Naive thymus-derived CD4-positive, alpha-beta T cell (primary cell): ENCODE measurements at places on chromosomes 11 and 22. TPM values are rescaled to one million over a fixed set of nuclear protein-coding genes. Genes with fewer than 3 reads are reported as not detected.

DNA sequence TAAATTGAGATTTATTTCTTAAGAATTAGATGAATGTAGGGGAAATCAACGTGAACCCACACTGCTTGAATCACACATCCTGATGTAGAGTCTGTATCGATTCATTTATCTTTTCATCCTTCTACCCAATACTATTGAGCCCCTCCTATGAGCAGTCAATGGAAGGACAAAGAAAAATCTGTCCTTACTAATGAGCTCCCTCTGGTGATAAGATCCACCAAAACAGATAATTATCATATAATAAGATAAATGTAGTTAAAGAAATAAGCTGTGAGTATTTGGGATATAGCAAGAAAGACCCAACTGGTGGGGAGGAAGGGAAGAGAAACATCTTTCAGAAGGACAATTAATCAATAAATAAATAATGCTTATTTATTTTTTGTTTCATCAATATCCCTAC lies 385.1 kb upstream of the CCDC90B start:
- H3K36me3 ChIP-seq: no peaks in the 10 kb centered on the region
- H3K27ac ChIP-seq: no peak overlapping the region
- H3K4me1 ChIP-seq: no peaks in the 10 kb centered on the region
- no peak for DNase-seq

- H3K27me3 ChIP-seq: no peaks in the 10 kb centered on the region
- peak overlapping the region; percentile 91 for H3K27ac ChIP-seq
- H3K4me1 ChIP-seq: peaks cover 16% of the 10 kb centered on the region
Observed at GRCh38 chr11:113315811-113316210, 1.4 kb downstream of the TTC12 start.

GRCh38 chr11:126115816-126116331 lies 53.2 kb upstream of the CDON start:
- no peak overlapping the region for H3K27ac ChIP-seq
- H3K4me3 ChIP-seq: no peak overlapping the region
- H3K36me3 ChIP-seq: no peaks in the 10 kb centered on the region
- H3K27me3 ChIP-seq: no peaks in the 10 kb centered on the region
- no peak for DNase-seq
- H3K4me1 ChIP-seq: no peaks in the 10 kb centered on the region

GRCh38 chr11:73866586-73866996 lies 10.1 kb downstream of the COA4 start:
- no peak for DNase-seq
- no peaks in the 10 kb centered on the region for H3K27me3 ChIP-seq
- H3K27ac ChIP-seq: no peak overlapping the region
- no peaks in the 10 kb centered on the region for H3K4me1 ChIP-seq
- no peaks in the 10 kb centered on the region for H3K36me3 ChIP-seq
- no peak overlapping the region for H3K4me3 ChIP-seq

GRCh38 chr11:118673361-118674081 lies 5.9 kb downstream of the TREH start:
- no peak for DNase-seq
- no peaks in the 10 kb centered on the region for H3K4me1 ChIP-seq
- no peaks in the 10 kb centered on the region for H3K27me3 ChIP-seq
- no peak overlapping the region for H3K4me3 ChIP-seq

- no peak overlapping the region for H3K4me3 ChIP-seq
- no peak overlapping the region for H3K27ac ChIP-seq
- DNase-seq: no peak
- no peaks in the 10 kb centered on the region for H3K36me3 ChIP-seq
- no peaks in the 10 kb centered on the region for H3K4me1 ChIP-seq
- peaks cover 7% of the 10 kb centered on the region for H3K27me3 ChIP-seq
Observed at GRCh38 chr11:120357620-120358019, 21.4 kb downstream of the ARHGEF12 start.

- H3K4me1 ChIP-seq: no peaks in the 10 kb centered on the region
- H3K27ac ChIP-seq: no peak overlapping the region
- no peak overlapping the region for H3K4me3 ChIP-seq
- H3K27me3 ChIP-seq: no peaks in the 10 kb centered on the region
- no peaks in the 10 kb centered on the region for H3K36me3 ChIP-seq
Observed at GRCh38 chr11:129605815-129606214, 209.8 kb upstream of the TMEM45B start.

- H3K4me3 ChIP-seq: no peak overlapping the region
- DNase-seq: no peak
- H3K4me1 ChIP-seq: peaks cover 3% of the 10 kb centered on the region
- H3K27ac ChIP-seq: no peak overlapping the region
- H3K36me3 ChIP-seq: no peaks in the 10 kb centered on the region
Observed at GRCh38 chr11:61174273-61174672, 13.0 kb upstream of the VPS37C start.

DNA sequence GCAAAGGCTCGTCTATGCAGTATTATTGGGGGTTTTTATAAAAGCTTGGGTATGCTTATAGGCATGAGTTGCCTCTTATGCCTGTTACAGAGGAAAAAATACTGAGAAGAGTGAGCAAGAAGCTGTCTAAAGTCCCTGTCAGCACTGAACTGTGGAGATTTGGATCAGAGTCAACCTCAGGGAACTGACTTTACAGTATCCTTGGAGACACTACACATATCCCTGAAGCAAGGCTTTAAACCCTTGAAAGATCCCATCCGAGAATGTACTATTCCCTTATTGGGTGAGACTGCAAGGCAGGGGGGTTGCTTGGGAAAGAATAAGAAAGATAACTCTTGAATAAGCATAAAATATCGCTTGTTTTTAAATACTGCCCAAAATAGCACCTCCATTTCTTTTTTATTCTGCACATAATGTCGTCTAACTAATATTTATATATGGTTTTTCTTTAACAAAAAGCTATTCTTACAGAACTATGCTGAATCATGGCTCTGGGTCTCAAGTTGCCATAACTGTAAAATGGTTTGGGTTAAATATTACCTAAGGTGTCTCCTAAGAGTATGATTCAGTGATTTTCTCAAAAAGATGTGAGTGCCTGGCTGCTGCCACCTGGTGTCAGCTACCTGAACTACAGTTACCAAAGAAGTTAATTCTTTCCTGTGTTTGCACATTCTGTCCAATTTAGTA lies 1062.8 kb downstream of the DLG2 start:
- no peaks in the 10 kb centered on the region for H3K36me3 ChIP-seq
- H3K4me3 ChIP-seq: no peak overlapping the region
- H3K4me1 ChIP-seq: no peaks in the 10 kb centered on the region
- no peak for DNase-seq

DNA sequence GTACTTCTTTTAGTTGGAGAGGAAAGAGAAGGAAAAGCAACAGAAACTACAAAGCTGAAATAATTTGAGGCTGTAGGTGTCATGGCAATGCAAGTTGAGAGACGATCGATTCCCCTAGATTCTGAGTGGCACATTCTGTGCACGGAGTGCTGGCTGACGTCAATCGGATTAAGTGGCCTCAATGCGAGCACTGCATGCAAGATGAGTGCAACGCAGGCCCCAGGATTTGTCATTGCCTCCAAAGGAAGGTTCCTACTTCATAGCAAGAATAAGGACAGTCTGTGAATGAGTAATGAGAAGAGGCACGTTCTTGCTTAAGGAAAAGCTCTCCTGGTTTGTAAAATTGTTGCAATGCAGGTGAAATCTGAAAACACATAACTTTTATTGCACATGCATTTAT lies 892.4 kb downstream of the KCNA4 start:
- H3K4me3 ChIP-seq: no peak overlapping the region
- no peaks in the 10 kb centered on the region for H3K36me3 ChIP-seq
- DNase-seq: no peak
- no peak overlapping the region for H3K27ac ChIP-seq
- H3K27me3 ChIP-seq: no peaks in the 10 kb centered on the region
- no peaks in the 10 kb centered on the region for H3K4me1 ChIP-seq

DNA sequence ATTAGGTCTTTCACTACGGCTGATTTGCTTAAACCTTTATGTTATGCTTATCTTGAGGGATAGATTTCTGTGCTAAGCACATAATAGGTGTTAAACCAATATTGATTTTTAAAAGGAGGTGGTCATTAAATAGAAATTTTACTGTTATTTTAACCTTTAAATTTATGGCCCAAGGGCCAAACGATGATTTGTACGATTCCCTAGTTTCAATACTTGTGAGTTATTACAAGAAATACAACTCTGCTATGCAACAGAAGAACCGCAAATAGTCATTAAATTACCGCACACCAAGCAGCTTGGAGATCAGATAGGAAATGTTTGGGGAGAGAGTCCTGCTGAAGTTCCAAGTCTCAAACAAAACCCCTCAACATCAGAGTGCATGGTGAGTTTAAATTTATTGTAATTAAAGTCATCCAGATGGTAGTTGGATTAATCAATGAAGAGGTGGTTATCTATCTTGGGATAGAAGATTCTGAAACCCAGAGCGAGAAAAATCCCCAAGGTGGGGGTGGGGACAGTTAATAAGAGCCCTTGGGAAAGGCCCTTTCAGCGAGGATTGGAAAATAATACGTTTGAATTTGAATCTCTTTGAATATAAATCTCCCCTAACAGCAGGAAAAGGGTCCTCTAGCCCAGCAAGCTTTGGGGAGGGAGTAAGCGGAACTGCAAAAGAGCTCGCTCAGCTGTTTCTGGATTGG lies 805 bp upstream of the QSER1 start:
- H3K36me3 ChIP-seq: peaks cover 6% of the 10 kb centered on the region
- H3K27me3 ChIP-seq: no peaks in the 10 kb centered on the region
- H3K4me3 ChIP-seq: peak overlapping the region; percentile 87
- H3K27ac ChIP-seq: peak overlapping the region; percentile 83

DNA sequence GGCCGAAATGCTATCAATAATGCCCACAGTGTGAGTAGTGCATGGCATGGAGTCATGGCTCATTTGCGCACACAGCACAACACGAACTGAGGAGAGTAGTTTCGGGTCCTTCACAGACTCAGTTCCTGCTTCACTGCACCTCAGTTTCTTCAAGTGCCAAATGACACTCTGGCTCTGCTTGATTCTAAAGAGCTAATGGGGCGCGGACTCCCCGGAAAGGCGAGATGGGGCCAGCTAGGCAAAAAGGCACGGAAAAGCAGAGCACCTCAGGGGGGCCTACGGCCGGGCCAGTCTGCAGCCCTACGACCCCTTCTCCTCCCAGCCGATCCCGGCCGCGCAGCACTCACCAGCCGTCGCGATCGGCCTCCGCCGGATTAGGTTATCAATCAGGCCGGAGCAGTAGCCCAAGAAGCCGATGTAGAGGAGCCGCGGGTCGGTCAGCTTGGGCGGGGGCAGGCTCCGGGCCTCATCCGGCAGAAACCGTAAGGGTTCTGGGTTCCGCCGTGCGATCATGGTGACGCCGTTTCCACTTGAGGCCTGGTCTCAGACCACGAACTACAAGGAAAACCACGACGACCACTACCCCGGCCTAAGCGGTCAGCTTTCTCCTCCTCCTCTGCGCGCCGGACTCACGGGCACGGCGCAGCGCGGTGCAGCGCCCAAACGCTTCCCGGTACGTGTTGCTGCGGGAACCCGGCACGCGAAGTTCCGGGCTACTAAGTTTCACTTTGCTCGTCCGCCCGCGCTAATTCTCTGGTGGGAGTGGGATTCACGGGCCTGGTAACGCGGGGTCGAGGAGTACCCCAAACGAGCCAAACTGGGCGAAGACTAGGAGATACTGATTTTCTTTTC lies at the start of gene NDUFC2:
TSS of gene NDUFC2 (minus strand) at position 631 of the 852 bp plus-strand sequence. CDS start at position 513, 118 bp downstream.
- H3K27ac ChIP-seq: peak within 1 kb of the TSS; percentile 83
- no peaks in the 10 kb centered on the region for H3K36me3 ChIP-seq
- no peaks in the 10 kb centered on the region for H3K27me3 ChIP-seq
- peak; percentile 46 for DNase-seq
- H3K4me1 ChIP-seq: peaks cover 43% of the 10 kb centered on the region

- H3K27ac ChIP-seq: no peak overlapping the region
- no peaks in the 10 kb centered on the region for H3K36me3 ChIP-seq
- no peaks in the 10 kb centered on the region for H3K27me3 ChIP-seq
- H3K4me1 ChIP-seq: no peaks in the 10 kb centered on the region
- no peak overlapping the region for H3K4me3 ChIP-seq
Observed at GRCh38 chr11:68988491-68988890, 7.7 kb upstream of the MRGPRD start.

GRCh38 chr11:84476581-84476980 lies 1150.6 kb downstream of the DLG2 start:
- no peak overlapping the region for H3K27ac ChIP-seq
- H3K27me3 ChIP-seq: no peaks in the 10 kb centered on the region
- no peaks in the 10 kb centered on the region for H3K4me1 ChIP-seq
- DNase-seq: no peak
- H3K36me3 ChIP-seq: no peaks in the 10 kb centered on the region
- no peak overlapping the region for H3K4me3 ChIP-seq

- H3K27ac ChIP-seq: no peak overlapping the region
- no peak for DNase-seq
- no peak overlapping the region for H3K4me3 ChIP-seq
Observed at GRCh38 chr11:111086058-111086457, 159.5 kb upstream of the POU2AF2 start.

GRCh38 chr22:44108806-44109385 lies 71.8 kb upstream of the PARVG start:
- H3K4me1 ChIP-seq: no peaks in the 10 kb centered on the region
- no peaks in the 10 kb centered on the region for H3K36me3 ChIP-seq
- no peaks in the 10 kb centered on the region for H3K27me3 ChIP-seq
- no peak overlapping the region for H3K4me3 ChIP-seq
- no peak overlapping the region for H3K27ac ChIP-seq
- DNase-seq: no peak

GRCh38 chr11:14079011-14079410 lies 116.5 kb downstream of the SPON1 start:
- no peaks in the 10 kb centered on the region for H3K36me3 ChIP-seq
- H3K4me1 ChIP-seq: no peaks in the 10 kb centered on the region
- no peak for DNase-seq
- no peaks in the 10 kb centered on the region for H3K27me3 ChIP-seq
- peak overlapping the region; percentile 40 for H3K4me3 ChIP-seq

DNA sequence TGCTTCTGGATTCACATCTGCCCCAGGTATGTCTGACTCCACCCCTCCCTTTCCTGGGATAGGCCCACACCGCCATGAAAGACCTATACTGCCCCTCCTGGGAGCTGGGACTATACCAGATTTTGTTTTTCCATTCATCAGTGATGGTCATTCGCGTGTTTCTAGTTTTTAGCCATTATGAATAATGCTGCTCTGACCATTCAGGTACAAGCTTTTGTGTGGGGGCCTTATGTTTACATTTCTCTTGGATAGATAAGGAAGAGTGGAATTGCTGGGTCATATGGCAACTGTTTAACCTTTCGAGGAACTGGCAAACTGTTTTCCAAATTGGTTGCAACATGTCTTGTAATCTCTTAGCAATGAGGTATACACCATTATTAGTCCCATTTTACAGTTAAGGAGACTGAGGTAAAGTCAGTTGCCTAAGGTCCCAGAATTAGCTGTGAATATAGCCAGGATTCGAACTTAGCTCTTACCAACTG lies 1.2 kb upstream of the TBC1D10A start:
- DNase-seq: no peak
- peaks cover 32% of the 10 kb centered on the region for H3K4me1 ChIP-seq
- H3K27ac ChIP-seq: peak overlapping the region; percentile 78

- H3K27ac ChIP-seq: no peak overlapping the region
- no peaks in the 10 kb centered on the region for H3K4me1 ChIP-seq
- H3K4me3 ChIP-seq: peak overlapping the region; percentile 48
Observed at GRCh38 chr11:120168960-120169681, 31.2 kb upstream of the TRIM29 start.

GRCh38 chr22:24875862-24876506 lies 70.0 kb downstream of the SGSM1 start:
- H3K27ac ChIP-seq: no peak overlapping the region
- H3K4me1 ChIP-seq: no peaks in the 10 kb centered on the region
- no peaks in the 10 kb centered on the region for H3K36me3 ChIP-seq
- no peak for DNase-seq

The KCNA4 gene
- not detected for total RNA-seq

The SCO2 gene
- 5.5 TPM for total RNA-seq

The ADM2 gene
- total RNA-seq: 4.3 TPM

The MOGAT2 gene
- not detected for total RNA-seq

The OR5B21 gene
- total RNA-seq: 1.9 TPM
